ENCODE measurements at places on chromosomes 5 and 9.

GRCh38 chr9:16899606-16900005 is 29.1 kb upstream of the BNC2 start:
- no peak for DNase-seq

DNA sequence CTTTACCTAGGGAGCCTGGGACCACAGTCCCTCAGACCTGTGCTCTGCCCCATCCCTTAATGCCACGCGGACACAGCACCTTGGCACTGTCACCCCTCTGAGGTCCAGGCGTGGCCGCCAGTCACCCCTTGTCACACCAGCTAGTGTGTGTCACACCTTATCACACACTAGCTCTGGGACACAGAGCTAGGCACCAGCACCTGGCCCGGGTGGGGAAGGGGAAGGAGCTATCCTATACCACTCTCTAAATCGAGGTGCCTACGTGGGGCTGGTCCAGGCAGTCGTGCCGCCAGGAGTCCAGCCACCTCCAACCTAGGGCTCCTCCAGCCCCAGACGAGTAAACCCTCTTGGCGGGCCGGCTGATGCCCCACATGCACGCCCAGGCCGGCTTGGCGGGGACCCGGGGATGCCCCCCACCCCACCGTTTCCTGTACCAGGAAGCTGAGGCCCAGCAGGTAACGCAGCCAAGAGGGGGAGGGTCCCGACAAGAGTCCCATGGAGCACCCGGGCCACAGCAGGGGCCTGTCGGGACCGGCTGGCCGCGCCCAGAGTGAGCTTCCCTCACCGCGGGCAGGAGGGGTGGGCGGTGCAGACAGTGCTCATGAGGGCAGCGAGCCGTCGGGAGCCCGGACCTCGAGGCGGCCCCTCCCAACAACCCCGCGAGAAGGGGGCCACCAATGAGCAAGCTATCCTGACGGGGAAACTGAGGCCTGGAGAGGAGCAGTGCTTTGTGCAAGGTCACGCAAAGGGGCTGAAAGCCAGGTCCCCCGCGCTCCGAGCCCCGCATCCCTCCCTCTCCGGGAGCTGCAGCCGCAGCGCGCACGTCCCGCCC is 550 bp downstream of the CORO2A start:
- no peak for DNase-seq

- no peak for DNase-seq
These were observed 115.9 kb upstream of the GDNF start for GRCh38 chr5:37955748-37956147.

DNA sequence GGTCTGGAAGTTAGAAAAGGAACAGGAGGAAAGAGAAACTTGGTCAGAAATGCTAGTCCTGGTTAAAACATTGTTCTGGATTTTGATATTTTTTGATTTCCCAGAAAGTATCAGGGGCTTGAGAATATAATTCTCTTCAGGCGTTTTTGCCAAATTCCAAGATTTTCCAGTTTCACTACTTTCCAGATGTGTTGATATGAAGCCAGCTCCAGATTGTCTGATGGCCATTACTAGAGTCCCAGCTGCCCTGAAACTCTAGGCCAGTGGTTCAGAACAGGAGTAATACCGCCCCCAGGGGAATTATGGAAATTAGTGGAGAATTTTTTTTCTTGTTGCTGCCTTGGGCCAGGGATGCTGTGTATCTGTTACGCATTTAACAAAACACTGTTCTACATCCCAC is 88.6 kb downstream of the KCNN2 start:
- no peak for DNase-seq

Measured in activated CD8-positive, alpha-beta memory T cell treated with anti-CD3 and anti-CD28 coated beads for 1 hour (primary cell).